ENCODE measurements at places on chromosomes 2 and 18. TPM values are rescaled to one million over a fixed set of nuclear protein-coding genes. Genes with fewer than 3 reads are reported as not detected.

DNA sequence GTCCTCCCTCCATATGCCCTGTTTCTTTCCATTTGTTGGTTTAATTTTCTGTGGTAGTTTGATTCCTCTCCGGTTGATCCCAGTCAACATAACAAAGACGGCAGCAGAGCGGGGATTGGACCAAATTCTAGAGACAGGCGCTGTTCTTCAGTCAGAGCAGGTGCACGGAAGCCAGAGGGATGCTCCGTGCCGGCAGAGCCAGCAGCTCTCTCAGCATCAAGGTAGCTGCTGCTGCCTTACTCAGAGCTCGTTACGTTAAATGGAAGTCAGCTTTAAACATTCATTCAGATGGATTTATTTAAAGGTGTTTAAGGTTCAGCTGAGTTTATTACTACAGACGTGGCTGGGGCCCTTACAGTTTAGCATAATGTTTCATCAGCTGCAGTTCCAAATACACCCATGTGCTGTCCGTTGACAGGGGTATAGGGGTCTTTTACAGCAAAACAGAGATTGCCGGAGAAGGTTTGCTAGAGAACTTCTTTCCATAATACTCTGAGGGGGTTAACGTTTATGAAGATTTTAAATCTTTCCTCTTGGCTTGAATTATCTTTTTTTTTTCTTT is 497.2 kb upstream of the PIK3C3 start:
- no peak for DNase-seq

GRCh38 chr2:233013027-233013461 is at the start of gene NGEF:
TSS of gene NGEF (minus strand) at chr2:233013256. CDS start at chr2:232974890, 38,366 bp downstream.
- no peak for DNase-seq

DNA sequence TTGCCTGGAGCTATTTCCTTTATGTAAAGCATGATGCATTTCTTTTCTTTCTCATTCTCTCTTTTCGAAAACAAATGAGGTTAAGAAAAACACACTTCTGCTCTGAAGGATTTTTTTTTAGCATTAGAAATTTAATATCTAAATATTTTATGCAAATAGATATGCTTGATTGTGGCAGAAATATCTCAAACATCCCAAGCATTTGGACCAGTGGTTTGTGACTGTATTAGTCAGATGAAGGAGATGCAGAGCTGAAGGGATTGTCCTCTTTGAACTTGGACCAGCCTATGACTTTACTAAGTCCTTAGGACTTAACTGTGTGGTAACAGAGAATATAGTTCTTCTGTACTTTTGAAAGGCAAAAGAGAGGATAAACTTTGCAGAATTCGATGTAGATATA is 335.9 kb upstream of the NT5C1B start:
- DNase-seq = no peak

GRCh38 chr2:15630121-15630977 is 38.7 kb downstream of the DDX1 start:
- DNase-seq = no peak

GRCh38 chr2:26574900-26575560 is 66.1 kb downstream of the CIB4 start:
- DNase-seq = no peak

- DNase-seq = peak; percentile 76
These were observed 18.6 kb downstream of the DNMT3A start for GRCh38 chr2:25323042-25323514.

- DNase-seq = no peak
These were observed 238.5 kb downstream of the ZBTB7C start for GRCh38 chr18:48170651-48171050.

GRCh38 chr18:58539659-58540380 is 89.1 kb downstream of the ALPK2 start:
- no peak for DNase-seq

Gene APOB
- not detected for total RNA-seq

DNA sequence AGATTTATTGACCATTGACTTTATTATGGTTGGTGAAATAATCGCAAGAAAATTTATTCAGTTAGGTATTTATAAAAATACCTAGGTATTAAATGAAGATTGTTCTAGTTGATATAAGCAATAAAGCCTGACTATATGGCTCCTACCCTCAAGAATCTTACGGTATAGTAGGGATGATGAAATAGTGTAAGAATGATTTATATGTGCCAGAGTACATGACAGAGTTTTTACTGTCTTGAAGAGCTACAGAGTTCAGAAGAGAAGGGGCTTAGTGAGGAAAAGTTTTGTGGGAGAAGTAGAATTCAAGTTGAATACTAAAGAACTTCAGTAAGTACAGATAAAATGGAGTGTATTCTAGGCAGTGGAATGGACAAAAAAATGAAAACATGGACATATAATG is 9.7 kb downstream of the CREB1 start:
- no peak for DNase-seq

Gene SCYGR5
- total RNA-seq = not detected

DNA sequence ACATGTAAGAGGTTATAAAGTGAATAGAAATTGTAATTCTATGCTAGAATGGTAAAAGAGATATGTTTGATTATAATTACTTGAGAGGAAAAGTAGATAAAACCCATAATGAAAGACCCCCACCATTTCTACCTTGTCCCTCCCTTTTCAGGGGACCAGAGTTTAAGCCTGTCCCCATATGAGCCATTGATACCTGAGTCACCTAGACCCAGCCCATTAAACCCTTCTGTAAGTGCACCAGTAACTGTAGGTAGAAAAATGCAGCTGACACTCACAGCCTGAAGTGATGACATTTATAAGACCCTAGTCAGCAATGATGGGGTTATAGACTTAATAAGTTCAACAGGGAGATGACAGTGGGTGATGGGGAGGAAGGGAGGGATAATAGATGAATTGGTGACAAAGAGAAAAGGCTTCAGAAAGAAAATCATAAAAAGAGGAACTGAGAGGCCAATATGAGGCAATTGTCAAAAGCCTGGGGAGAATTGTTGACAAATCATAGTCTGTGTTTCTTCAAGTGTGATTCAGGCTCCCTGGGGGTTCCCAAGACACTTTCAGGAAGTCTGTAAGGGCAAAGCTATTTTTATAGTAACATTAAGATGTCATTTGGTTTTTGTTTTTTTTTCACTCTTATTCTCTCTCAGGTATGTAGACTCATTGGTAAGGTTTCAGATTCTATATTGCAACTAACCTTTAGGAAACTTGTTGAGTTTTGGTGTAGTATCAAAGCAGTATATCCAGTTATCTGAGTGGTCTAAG is 544.2 kb downstream of the SATB2 start:
- no peak for DNase-seq

Gene FOXD4L1
- total RNA-seq = 0.31 TPM

DNA sequence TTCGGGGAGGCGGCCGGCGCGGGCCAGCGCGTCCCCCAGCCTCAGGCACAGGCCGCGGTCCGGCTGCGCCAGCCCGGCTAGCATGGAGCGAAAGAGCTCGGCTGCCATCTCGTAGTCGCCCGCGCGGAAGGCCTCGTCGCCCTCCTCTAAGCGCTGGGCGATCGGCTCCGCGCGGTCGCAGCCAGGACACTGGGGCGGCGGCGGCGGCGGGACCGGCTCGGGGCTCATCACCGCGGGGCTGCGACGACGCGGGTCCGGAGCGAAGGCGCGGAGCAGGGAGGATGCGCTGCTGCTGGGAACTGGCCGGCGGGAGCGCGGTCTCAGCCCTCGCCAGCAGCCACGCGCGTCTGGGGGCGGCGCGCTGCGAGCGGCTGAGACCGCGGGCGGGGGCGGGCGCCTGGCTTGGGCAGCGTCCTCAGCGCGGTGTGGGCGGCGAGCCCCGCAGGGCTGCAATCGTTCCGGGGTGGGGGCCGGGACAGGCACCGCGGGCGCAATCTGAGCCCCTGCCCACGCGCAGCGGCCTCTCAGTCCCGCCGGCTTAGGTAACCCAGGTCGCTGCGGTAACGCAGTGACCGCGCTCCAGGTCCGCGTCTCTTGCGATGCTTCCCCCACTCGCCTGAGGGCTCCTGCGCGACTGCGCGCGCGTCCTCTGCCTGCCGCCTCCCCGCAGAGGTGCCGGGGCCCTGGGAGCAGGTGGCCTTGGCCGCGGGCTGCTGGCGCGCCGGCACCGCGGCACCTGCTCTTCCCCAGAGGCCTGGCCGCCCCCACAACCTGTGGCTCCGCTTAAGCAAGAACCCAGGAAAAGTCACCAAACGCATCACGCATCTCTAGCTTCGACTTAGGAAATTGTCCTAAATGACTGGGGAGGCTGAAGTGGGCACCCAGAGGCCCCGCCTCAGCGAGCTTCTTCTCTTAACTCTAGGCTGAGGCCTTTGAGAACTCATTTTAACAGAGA is at the start of gene LONRF2:
Gene LONRF2, minus strand, starts transcription at position 636 of the 955 bp plus-strand sequence. Its CDS starts 408 bp downstream, at position 228.
- DNase-seq = no peak

GRCh38 chr2:222176890-222177289 is 121.9 kb downstream of the PAX3 start:
- DNase-seq = no peak

Gene KCNIP3
- not detected for total RNA-seq

Gene LRRC30
- not detected for total RNA-seq

Gene RNF125
- total RNA-seq = 12.0 TPM

Gene TUBA3E
- not detected for total RNA-seq

- DNase-seq = no peak
These were observed 48.5 kb downstream of the MBOAT2 start for GRCh38 chr2:8954990-8955389.

- DNase-seq = no peak
These were observed 66.3 kb upstream of the SCG2 start for GRCh38 chr2:223668302-223668998.

DNA sequence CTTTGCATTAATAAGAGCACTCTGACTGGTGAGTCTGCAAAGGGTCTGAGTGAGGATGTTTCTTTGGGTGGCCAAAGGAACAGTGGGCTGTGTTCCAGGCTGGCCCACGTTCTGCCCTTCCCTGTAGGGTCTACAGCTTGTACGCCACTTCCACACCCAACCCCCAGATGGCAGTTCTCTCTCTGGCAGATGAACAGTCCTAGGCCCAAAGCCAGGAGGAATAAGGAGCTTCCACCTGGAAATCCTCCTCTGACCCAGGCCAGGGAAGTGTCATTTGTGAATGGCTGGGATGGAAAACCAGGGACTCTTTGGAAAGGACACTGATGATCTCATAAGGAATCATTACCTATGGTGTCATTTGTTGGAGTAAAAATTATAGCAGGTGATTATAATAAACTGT is 6.6 kb downstream of the OTOF start:
- no peak for DNase-seq

DNA sequence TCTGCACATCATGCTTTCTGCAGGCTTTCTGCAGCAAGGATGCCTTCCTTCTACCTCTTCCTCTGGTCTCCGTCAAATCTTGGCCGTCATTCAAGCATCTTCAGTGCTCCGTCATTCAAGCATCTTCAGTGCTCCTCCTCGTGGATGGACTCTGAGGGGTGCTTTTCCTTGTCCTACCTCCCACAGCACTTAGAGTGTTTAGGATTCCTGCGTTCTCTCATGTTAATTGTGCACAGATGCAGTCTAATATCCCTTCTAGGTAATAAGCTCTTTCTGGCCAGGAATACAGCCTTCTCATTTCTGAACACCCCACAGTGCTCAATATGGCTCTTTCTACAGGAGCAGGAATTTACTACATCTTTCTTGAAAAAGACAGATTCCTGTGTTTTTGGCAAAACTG is 59.8 kb downstream of the ZNF236 start:
- no peak for DNase-seq

DNA sequence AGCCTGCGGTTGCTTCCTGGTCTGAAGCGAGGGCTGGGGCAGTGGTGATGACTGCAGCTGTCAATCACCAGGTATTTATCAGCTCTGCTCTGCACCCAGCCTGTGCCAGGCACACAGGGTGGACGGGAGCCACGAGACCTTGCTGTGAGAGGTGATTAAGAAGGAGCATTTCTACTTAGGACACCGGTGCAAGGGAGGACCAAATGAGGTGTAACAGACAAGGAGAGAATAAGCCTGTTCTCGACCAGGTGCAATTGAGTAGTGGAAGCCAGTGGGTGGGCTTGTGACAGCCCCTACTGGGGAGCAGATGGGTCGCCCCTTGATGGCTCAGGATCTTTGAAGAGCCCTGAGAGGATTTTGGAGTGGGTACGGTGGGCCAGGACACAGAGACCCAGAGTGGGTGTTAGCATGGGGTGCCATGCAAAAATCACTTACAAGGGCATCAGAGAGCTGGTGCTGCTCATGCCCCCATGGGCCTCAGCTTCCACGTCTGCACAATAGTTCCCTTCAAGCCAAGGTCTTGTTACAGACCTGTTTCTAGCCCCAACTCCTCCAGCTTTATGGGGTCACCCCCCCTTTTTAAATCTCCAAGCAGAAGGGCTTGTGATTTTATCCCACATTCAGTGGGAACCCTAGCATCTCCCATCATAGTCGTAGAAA is 24.6 kb downstream of the GPR55 start:
- DNase-seq = no peak

DNA sequence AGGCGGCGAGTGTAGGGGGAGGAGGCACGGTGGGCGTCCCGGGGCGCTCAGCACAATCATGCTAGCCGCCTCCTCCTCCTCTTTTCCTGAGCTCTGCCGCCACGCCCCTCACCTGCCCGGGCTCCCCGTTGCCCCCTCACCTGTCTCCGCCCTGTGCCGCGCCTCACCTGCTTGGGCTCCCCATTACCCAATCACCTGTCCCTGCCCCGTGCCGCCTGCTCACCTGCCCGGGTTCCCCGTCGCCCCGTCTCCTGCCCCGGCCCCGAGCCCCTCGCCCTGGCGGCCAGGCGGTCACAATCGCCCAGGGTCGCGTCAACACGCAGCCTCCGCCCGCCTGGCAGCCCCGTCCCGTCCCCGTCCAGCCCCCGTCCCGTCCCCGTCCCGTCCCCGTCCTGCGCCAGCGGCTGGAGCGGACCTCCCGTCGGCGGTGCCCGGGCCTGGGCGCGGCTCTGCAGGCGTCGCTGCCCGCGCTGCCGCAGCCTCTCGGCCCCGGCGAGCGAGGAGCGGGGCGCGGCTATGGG is at the start of gene DCDC2C:
Gene DCDC2C, plus strand, starts transcription at position 340 of the 521 bp plus-strand sequence. Its CDS starts 177 bp downstream, at position 517.
- no peak for DNase-seq

Gene CCDC74A
- 2.5 TPM for total RNA-seq

Gene ABCB11
- total RNA-seq = not detected

GRCh38 chr2:167862782-167863181 is 384.6 kb downstream of the STK39 start:
- DNase-seq = no peak

- no peak for DNase-seq
These were observed 216.4 kb upstream of the OSR1 start for GRCh38 chr2:19574778-19575260.

GRCh38 chr2:66693076-66693965 is 258.4 kb downstream of the MEIS1 start:
- no peak for DNase-seq

GRCh38 chr18:3097082-3097481 is 84.1 kb upstream of the LPIN2 start:
- no peak for DNase-seq

DNA sequence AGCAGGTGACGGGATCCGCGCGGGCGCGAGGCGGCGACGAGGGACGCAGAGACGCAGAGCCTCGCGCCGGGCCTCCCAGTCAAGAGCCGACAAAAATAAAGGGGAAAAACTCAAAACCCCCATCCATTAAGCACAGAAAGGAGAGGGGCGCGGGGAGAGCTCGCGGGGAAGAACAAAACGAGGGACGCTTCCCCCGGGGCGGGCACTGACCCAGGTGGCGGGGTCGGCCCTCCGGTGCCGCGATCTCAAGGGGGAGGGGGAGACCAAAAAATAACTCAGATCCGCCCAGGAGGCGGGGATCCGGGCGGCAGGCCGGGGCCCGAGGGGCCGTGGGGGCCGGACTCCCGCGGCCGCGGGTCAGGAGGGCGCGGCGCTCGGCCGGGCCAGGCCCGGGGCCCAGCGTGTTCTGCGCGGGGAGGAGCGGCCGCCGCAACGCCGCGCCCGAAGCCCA is 597 bp downstream of the RNF103 start:
- peak; percentile 74 for DNase-seq
